ENCODE measurements at places on chromosomes 12 and 14.

- DNase-seq, result no peak
- no peaks in the 10 kb centered on the region for H3K27me3 ChIP-seq
- no peaks in the 10 kb centered on the region for H3K36me3 ChIP-seq
- no peaks in the 10 kb centered on the region for H3K4me1 ChIP-seq
- no peak overlapping the region for H3K27ac ChIP-seq
These were observed 67.5 kb downstream of the GALNT16 start for GRCh38 chr14:69327507-69327906.

DNA sequence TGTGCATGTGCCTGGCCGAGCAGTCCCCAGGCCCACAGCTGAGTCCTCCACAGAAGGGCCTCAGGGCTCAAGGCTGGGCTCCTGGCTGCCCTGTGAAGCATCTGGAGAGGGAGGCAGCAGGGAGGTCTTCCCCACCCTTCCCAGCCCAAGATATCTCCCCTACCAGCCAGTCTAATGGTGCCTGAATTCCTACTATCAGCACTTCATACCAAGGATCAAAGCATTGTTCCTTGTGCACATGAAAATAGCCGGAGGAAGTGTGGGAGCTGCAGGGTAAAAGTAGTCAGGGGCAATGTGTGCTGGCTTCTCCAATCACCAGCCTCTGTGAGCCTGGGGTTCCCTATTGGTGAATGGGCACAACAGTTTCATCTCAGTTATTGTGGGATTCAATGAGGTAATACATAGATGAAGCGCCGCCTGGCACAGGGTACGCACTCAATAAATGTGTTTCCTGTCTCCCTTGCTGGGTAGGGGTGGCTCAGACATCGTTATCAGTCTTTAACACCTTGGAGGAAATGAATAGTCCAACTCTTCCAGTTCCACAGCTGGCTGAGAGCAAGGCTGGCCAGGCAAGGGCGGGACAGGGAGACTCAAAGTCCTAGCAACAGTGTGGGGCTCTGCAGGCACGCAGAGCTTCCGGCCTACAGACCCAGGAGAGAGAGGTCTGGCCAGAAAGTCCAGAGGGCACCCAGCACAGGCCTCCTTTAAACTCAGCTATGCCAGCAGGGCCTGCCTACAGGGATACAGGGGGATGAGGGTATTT, 39.1 kb upstream of the PNMA1 start:
- peak overlapping the region; percentile 91 for H3K4me3 ChIP-seq
- peaks cover 29% of the 10 kb centered on the region for H3K36me3 ChIP-seq
- H3K27me3 ChIP-seq, result no peaks in the 10 kb centered on the region
- no peak for DNase-seq
- peak overlapping the region; percentile 97 for H3K27ac ChIP-seq

DNA sequence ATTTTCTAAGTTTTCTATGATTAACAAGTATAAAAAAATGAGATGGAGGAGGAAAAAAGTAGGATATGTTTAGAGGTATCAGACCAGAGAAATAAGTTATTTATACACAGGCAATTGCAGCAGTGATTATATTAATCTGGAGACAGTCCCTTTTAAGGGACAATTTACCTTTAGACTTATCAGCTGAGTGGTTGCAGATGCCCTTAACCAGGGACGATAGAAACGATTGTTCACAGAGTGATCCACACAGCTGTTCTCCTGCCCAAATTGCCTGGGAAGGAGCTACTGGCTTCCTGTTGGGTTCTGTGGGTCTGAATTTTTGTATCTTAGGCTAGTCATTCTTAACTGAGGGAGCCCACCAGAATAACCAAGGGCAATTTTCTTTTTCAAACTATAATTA, 66.4 kb downstream of the GCH1 start:
- no peak overlapping the region for H3K4me3 ChIP-seq
- H3K36me3 ChIP-seq, result peaks cover 8% of the 10 kb centered on the region
- H3K27me3 ChIP-seq, result peaks cover 2% of the 10 kb centered on the region
- H3K27ac ChIP-seq, result no peak overlapping the region

GRCh38 chr14:30257946-30258661, 300.9 kb upstream of the G2E3 start:
- no peaks in the 10 kb centered on the region for H3K4me1 ChIP-seq
- no peaks in the 10 kb centered on the region for H3K27me3 ChIP-seq
- no peak overlapping the region for H3K4me3 ChIP-seq
- H3K27ac ChIP-seq, result no peak overlapping the region
- no peaks in the 10 kb centered on the region for H3K36me3 ChIP-seq
- DNase-seq, result no peak

GRCh38 chr12:23891115-23891514, 58.4 kb downstream of the SOX5 start:
- H3K27ac ChIP-seq, result no peak overlapping the region
- H3K4me1 ChIP-seq, result no peaks in the 10 kb centered on the region
- no peak for DNase-seq

DNA sequence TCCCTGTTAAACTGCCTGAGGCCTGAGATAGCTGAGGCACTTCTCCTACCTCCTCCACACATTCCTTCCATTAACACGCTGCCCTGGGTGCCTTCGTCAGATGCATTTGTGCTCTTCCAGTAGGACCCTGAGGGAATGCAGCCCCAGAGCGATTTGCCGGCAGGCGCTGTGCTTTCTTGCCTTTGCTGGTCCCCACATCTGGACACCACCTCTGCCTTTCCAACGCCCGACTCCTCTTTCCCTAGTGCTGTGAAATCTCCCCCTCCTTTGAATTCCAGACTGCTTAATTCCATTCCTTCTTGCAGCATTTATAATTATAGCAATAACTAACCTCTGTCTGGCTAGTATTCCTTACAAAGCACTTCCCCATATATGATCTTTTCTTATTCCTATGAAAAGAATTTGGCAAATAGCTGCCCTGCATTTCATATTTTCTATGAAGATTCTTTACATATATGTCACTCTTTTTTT, 88.4 kb downstream of the C12orf75 start:
- no peak overlapping the region for H3K4me3 ChIP-seq
- H3K36me3 ChIP-seq, result no peaks in the 10 kb centered on the region
- H3K27me3 ChIP-seq, result peaks cover 1% of the 10 kb centered on the region
- H3K27ac ChIP-seq, result no peak overlapping the region
